ENCODE measurements at places on chromosomes 2 and 18.

DNA sequence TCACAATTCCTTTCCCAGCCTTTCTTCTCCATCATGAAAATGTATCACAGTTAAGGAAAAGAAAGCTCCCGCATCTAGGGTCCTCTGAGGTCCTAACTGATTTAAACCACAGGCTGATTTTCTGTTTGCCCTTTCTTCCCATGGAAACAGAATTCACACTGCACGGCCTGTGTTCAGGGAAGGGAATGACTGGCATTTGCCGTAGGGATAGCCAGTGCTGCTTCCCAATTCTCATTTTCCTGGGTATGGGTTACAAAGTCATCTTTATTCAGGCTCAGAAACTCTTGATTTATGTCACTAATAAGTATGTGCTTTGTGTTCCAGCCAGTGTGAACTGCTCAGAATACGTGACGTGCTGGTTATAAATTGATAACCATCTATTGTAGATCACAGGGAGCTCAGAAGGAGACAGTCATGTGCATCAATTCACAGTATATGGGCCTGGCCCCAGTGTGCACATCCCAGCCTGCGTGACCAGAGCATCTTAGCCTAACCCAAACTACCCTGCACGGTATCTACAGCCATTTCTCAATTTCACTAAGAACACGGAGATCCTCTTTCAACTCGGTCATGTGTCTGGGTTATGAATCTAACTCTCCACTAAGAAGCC is 163.3 kb downstream of the LRRC30 start:
- no peak for DNase-seq

GRCh38 chr18:28174181-28174905 is 2.6 kb downstream of the CDH2 start:
- DNase-seq: no peak

DNA sequence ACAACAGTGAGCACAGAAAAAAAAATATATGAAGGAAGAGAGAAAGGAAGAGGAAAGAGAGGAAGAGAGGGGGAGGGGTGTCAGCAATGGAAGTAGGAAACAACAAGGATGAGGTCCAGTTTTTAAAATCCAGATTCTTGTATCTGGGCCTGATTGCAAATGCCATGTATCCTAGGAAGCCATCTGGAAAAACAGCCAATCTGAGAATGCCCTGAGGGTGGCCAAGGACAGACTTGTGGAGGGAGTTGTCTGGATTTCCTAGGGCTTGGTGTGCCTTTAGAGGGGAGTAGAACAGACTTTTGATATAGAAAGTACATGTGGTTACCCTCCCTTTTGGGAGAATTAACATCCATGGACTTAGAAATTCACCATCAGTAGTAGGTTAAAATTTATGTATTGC is 47.1 kb downstream of the PRKCE start:
- no peak for DNase-seq

GRCh38 chr18:31513189-31513935 is 15.4 kb downstream of the DSG2 start:
- peak; percentile 45 for DNase-seq

DNA sequence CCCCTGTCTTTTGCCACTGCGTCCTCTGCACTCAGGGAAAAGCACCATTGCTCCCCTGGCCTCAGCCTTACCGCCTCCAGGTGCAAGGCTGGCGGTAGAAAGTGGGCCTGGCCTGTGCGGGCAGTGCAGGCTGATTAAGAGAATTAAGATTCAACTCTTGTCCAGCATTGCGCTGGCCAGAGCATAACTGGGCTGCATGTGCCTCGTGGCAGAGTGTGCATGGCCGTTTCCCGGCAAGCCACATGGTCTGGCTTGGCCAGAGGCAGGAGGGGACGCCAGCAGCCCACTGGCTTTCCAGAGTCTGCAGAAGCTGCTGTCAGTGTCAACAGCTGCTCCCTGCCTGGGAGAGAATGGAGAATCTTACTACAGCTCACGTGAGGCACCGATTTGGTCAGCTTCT is 12.3 kb downstream of the NTSR2 start:
- no peak for DNase-seq

DNA sequence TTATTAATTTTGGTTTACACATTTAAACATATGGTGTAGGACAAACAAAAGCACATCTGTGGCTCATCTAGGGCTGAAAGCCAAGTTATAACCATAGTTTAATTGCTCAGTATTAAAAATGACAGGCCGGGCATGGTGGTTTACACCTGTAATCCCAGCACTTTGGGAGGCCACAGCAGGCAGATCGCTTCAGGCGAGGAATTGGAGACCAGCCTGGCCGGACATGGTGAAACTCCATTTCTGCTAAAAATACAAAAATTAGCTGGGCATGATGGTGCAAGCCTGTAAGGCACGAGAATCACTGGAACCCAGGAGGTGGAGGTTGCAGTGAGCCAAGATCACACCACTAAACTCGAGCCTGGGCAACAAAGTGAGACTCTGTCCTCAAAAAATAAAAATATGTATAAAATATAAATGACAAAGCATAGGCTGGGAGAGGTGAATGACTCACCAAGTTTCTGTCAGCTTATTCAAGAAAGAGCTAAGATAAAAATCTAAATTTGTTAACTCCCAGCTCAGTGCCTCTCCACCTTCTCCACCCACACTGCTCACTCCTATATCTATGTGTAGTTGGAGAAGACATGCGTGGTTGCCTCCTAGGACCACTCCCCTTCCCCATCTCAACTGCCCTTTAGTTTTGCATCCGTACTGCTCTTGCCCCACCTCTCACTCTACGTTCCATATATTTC is 79.2 kb upstream of the PID1 start:
- DNase-seq: no peak

DNA sequence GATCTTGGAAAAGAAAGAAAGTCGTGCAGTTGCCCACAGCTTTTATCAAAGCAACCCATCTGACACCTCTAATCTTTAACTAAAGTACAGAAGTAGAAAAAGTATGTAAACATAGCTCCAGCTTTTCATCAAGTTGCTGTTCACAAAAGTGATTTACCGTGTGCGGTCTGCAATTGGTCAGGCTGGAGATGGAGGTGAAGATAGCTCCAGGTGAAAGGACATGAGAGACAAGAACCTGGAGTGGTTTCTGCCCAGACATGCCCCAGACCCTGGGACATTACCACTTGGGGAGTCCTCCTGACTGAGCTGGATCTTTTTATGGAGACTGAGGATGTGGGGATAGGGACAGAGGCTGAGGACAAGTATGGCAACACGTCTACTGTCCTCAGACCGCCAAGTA is 82.7 kb downstream of the LAMA1 start:
- no peak for DNase-seq

GRCh38 chr2:28300485-28301341 is 91.9 kb upstream of the FOSL2 start:
- DNase-seq: no peak

DNA sequence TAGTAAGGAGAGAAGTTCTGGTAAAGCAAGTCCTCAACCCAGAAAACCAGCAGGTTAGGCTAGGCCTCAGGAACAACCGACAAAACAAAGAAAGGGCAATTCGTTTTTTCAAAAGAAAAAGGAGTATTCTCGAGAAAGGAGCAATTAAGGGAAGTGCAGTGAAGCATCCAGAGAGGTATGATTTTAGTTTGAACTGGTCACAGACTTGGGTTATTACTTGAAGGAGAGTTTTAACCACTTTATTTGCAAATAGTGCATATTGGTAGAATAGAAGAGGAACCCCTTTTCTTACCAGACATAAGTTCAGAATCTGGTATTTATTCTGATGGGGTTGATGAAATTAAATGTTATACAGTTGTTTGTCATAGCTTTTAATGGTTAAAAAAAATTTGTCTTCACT is 110.0 kb upstream of the GCFC2 start:
- no peak for DNase-seq

- no peak for DNase-seq
Observed at GRCh38 chr2:43033466-43034241, 192.8 kb downstream of the ZFP36L2 start.

DNA sequence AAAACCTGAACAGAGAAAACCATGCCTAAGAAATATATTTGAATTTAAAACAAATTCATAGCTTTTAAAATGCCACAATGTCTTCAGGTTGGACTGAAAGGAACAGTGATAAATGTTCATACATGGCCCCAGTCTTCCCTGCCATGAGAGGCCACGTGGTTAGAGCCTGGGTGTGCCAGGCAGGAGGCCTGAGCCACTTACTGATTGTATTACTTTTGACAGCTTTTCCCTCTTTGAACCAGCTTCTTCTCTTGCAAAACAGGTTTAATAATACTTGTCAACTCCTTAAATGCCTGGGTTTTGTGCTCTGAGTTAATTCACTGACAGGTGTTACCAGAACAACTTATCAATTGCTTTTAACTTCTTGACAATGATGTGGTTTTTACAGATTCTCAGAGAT is 27.0 kb downstream of the RBKS start:
- no peak for DNase-seq

DNA sequence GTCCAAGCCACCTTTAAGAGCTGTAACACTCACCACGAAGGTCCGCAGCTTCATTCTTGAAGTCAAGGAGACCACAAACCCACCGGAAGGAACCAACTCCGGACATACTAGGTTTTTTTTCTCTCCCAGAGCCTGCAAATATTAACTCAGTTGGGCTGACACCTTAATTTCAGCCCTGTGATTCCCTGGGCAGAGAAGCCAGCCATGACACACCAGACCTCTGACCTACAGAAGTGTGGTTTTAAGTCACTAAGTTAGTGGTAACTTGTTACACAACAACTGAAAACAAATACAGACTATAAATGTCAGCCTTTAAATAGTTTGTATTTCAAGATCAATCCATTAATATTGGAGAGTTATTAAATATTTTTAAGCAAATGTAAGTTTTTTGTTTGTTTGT is 855.1 kb downstream of the TMEM182 start:
- no peak for DNase-seq

DNA sequence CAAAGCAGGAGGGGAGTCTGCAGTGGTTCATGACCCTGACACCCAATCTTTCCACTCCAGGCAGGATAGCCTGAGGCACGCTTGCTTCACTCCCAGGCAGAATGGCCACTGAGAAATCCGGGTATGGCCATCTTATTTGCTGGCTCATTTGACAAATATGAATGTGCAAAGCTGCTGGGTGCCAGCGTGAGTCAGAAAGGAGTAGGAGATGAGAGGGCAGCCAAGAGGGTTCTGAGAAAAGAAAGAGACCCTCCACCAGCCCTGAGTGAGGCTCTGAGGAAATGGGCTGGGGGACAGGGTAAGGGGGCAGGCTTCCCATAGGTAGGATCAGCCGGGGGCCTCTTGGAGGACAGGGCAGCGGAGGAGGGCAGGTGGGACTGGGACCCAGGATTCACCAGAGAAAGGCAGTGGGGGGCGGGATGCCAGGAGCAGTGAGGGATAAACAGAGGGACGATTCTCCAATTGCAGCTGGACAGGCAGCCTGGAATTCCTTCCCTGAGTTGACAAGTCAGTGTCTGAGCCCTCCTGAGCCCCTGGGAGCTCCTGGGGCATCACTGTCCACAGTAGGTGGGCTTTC is 15.2 kb downstream of the RAMP1 start:
- no peak for DNase-seq

DNA sequence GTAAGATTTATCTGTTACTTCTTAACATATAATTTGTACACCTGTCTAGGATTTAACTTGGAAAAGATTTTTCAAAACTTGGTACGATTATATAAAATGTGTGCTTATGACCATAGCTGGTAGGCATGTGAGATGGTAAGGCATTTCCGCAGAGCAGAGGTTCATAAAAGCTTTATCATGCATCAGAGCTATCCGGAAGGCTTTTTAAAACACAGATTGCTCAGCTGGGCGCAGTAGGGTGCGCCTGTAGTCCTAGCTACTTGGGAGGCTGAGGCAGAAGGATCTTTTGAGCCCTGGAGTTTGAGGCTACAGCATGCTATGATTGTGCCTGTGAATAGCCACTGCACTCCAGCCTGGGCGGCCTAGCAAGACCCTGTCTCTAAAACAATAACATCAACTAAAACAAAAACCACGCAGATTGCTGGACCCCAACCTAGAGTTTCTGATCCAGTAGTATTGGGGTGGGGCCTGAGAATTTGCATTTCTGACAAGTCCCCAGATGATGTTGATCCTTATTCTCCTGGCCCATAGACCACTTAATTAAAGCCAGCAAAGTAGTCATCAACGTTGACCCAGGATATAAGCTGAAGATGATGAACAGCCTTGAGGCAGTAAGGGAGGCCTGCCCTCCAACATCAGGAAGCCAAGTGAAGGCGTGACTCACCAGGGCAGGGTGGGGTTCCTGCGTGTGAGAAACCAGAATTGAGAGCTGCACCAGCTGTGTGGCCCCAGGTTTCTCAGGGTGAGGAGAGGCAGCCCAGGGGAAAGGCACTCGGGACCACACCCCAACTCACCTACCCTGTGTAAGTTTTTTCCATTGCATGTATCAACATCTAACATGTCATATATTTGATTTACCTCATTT is 21.6 kb upstream of the SLC20A1 start:
- DNase-seq: no peak

GRCh38 chr2:26721115-26722032 is 28.9 kb downstream of the KCNK3 start:
- DNase-seq: no peak

DNA sequence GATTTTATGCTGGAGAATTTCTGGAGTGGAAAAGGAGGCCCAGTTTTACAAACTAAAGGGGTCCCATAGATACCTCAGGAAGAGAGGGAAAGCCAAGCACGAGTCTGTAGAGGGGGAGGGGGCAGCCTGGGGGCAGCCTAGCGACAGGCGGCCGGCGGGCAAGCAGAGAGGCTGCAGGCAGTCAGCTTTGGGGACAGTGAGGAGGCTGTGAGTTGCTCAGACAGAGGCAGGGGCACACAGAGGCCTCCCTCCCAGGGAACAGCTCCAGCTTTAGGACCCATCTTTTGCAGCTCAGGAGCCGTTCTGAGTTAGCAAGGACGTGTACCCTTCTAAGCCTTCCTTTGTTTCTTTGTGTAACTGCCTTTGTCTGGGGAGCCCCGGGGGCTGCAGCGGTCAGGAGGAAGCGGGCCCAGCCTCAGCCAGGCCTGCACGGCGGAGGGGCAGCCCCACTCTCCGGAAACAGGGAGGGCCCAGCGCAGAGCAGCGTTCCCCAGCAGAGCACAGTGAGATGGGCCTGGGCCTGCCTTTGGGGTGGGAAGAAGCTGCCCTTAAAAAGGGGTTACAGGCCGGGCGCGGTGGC is 41.1 kb upstream of the RALBP1 start:
- DNase-seq: no peak

- DNase-seq: no peak
Observed at GRCh38 chr2:233354500-233354924, 218 bp downstream of the DGKD start.

DNA sequence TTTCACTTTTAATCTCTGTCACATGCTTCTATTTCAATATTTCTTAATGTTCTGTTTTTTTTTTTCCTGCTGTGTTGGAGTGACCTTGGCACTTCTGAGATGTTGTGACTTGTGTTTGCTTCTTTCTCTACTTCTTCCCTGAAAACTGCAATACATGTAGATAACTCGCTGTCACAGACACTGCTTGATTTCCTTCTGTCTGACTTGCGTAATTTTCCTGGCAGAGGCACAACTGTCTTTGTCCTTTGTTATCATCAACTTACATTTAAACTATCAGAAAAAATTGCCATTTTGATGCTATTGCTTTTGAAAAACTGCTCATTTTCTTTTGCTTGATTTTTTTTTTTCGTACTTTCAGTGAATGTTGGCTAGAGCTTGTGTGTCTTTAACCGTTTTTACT is 69.0 kb downstream of the BABAM2 start:
- no peak for DNase-seq

GRCh38 chr2:136389809-136390208 is 271.9 kb upstream of the CXCR4 start:
- no peak for DNase-seq
